ENCODE measurements at places on chromosomes 1 and 21.

GRCh38 chr1:161738627-161739287, 10.8 kb upstream of the DUSP12 start:
- DNase-seq = peak; percentile 39

DNA sequence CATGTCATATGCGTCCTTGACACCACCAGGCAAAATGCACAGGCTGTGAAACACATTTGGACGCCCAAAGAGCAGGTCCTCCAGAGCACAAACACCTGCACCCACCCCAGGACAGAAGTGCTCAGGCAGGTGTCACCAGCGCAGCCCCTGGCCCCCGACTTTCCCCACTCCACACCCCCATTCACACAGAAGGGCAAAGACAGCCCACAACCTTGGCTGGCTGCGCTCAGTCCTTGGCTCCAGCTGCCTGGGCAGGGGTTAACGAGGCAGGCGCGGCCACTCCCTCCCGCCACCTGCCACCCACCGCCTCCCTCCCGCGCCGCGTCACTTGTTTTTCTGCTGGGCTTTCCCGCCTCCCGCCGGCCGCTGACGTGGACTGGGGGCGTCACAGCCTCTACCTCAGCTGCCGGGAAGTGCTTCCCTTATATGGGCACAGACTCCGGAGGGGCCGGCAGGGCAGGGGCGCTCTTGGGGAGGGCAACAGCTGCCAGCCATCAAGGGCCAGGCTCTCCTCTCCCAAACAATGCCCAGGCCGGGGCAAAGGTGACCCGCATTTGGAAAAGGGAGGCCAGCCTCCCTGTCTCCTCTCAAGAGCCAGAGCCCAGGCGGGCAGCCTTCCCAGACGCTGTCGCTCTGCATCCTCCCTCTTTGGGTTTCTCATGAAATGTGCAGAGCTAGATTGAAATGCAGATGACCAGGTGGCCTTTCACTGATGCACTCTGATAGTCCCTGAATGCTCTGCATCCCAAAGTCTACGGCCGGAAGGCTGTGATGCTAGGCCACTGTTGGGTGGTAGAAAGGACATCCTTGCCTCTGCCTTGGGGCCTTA, 14.8 kb upstream of the BTG2 start:
- peak; percentile 96 for DNase-seq

- no peak for DNase-seq
Observed at GRCh38 chr1:21837476-21837875, 25.4 kb downstream of the LDLRAD2 start.

- no peak for DNase-seq
Observed at GRCh38 chr1:150552911-150553289, 3.7 kb downstream of the ADAMTSL4 start.

GRCh38 chr1:176512966-176513365, 50.0 kb downstream of the PAPPA2 start:
- no peak for DNase-seq

- no peak for DNase-seq
Observed at GRCh38 chr1:89499320-89499719, 25.3 kb upstream of the LRRC8B start.

DNA sequence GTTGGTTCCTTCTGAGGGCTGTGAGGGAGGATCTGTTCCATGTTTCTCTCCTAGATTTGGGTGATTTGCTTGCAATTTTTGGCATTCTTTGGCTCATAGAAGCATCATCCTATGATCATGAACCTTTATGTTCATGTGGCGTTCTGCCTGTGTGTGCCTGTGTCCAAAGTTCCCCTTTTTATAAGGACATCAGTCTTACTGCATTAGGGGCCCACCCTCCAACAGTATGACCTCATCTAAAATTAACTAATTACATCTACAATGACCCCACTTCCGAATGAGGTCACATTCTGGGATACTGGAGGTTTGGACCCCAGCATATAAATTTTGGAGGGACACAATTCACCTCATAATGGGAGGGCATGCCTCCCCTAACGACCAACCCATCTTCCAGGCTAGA, 12.8 kb upstream of the CAMK1G start:
- DNase-seq = no peak

- DNase-seq = no peak
Observed at GRCh38 chr1:25460020-25460419, 29.3 kb downstream of the MACO1 start.

Data from BE2C (cell line).